Activated CD8-positive, alpha-beta memory T cell treated with anti-CD3 and anti-CD28 coated beads, Interleukin-2, amount 10 ng/mL, durations not matched to agents 7 days and 5 days (primary cell): ENCODE measurements at places on chromosomes 16 and 17. TPM values are rescaled to one million over a fixed set of nuclear protein-coding genes. Genes with fewer than 3 reads are reported as not detected.

- no peak for DNase-seq
Observed at GRCh38 chr17:49525831-49526741, 31.0 kb downstream of the NGFR start.

DNA sequence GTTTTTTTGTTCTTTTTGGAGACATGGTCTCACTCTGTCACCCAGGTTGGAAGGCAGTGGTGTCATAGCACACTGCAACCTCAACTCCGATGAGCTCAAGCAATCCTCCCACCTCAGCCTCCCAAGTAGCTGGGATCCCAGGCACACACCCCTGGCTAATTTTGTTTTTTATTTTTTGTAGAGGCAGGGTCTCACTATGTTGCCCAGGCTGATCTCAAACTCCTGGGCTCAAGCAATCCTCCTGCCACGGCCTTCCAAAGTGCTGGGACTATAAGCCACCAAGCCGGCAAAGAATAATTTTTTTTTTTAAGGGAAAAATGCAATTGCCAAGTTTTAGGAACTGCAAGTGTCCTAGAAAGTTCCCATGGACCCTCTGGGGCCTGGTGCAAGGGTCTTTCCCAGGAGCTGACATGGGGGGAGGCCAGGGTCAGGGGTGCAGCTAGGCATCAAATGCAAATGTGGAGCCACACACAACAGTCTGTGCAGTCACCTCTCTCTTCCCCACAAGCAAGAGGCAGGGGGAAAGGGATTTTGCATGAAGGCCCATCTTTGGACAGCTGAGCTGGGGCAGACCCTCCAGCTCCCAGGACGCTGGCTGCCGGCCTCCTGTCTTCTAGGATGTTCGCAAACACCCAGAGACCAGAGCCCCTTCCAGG is 20.1 kb upstream of the BCAR1 start:
- no peak for DNase-seq

DNA sequence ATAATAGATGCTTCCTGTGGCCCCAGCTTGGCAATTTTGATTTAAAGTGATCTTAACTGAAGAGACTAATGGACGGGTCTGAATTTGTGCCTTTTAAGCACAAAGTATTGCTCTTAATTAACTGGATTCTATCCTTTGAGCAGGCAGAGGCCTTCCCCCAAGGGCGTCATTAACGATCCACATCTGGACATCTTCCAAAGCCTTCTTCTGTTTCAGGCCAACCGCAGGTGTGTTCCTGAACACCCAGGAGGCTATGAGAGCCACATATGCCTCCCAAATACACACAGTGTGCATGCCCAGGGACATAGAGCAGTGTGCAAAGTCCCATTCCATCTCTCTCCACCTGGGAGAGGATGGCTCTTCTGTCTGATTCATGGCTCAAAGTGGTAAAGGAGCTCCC is 42.3 kb downstream of the MAPT start:
- no peak for DNase-seq

GRCh38 chr16:48546774-48547173 is 63.2 kb downstream of the N4BP1 start:
- DNase-seq = no peak

GRCh38 chr17:47252209-47252608 is 1.4 kb upstream of the ITGB3 start:
- no peak for DNase-seq

DNA sequence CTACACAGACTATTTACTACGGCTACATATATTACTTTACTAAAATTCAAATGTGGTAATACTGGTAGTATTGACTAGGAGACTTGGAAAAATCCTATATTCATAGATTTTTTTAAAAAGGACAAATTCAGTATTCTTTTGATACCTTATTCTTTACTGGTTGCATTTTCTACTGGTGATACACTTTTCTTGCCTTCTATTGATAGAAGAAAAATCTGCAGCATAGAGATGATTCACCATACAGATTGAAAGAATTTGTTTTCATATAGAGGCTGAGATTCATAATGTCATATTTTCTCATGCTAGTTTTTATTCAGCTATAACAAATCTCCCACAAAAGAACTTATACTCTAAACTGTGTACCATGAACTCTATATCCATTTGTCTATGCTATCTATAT is 195.4 kb upstream of the C17orf78 start:
- DNase-seq = no peak

DNA sequence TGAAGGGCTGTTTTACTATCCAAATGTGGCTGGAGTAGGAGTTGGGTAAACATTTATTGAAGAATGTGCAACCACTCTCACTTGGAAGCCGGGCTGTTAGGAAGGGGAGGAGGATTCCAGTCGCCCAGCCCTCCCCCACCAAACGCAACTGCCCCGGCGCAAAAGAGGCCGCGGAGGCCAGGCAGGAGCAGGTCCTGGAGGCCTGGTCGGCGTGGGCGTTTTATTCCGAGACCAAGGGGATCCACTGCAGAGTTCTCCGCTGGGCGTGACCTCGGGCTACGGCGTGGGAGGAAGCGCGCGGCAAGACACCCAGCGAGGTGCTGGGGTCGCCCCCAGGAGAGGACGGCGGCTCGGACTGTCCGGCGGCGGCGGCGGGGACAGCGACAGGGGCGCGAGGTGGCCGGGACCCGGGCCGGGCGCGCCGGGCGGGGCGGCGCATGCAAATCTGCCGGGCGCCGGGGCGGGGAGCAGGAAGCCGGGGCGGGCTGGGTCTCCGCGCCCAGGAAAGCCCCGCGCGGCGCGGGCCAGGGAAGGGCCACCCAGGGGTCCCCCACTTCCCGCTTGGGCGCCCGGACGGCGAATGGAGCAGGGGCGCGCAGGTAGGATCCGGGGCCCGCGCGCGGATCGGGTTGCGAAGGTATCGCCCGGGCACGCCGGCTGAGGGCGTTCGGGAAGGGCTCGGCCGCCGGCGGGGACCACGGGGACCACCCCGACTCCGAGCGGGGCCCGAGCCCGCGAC is at the start of gene IL4R:
TSS of gene IL4R (plus strand) at position 553 of the 739 bp plus-strand sequence. CDS start 26,230 bp downstream, outside the sequence.
- DNase-seq = peak; percentile 69

DNA sequence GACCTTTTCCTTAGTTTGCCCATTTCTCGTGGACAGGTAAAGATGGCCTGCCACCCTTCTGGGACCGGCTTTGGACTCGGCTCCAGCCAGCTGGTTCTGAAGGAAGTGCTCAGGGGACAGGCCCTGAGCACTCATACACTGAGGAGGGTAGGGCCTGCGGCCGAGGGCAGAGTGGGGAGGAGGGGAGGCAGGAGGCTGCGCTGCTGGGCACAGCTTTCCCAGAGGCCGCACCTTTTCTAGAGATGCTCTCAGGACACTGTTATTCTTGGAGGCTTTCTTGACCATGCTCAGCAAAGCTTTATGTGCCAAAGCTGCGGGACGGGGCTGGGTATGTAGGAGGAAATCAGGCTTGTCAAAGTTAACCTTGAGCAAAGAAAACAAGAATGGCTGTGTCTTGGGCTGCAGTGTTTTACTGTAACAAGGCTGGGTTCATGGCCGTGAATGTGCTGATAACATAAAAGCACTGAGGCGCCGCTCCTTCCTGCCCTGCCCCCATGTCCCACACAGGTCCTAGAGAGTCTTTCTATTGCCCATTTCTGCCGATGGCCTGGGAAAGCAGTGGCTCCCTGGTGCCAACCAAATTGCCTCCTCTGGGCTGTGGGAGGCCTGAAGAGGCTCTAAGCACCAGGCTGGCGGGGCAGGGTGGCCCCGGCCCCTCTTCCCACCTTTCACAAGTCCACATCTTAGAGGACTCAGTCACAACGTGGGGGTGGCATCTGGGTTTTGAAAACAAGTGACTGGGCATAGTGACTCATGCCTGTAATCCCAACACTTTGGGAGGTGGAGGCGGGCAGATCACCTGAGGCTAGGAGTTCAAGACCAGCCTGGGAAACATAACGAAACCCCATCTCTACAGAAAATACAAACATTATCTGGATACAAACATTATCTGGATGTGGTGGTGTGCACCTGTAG is 22.3 kb upstream of the TIMP2 start:
- DNase-seq = no peak

GRCh38 chr16:3729161-3730112 is 12.1 kb upstream of the TRAP1 start:
- no peak for DNase-seq

The C17orf107 gene
- 1.2 TPM for total RNA-seq

The RAP1GAP2 gene
- 26.2 TPM for total RNA-seq

The HSDL1 gene
- 17.2 TPM for total RNA-seq

The ALDH3A1 gene
- total RNA-seq = 0.14 TPM
